ENCODE measurements at places on chromosomes 6 and 20.
A peak's percentile ranks its signal among the peaks of the same experiment; 100 is the strongest.

DNA sequence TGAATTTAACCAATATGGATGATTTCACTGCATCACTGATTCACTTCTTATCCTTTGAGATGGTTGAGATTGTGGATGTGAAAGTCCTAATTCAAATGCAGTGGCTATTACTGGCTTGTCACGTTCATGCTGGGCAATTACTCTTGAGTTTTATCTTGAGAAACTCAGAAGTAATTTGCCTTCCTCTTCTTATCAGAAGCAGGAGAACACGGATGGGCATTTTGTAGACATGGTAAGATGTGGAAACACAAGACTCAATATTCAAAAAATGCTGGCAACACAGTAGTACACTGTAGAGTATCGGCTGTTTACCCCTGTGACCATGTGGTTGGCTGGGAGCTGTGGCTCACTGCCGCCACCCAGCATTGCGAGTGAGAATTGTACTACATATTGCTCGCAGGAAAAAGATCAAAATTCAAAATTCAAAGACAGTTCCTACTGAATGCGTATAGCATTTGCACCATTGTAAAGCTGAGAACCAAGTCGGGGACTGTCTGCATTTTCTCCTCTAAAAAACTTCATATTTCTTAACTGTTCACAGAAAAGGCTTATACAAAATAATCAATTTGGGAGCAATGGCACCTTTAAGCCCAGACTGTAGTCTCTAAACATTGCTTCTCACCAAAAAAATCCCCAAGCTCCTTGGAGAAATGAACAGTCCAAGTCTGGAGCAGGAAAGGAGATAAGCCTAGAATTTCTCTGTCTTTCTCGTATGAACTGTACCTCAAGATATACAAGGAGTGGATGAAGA, 61.9 kb upstream of the ELOVL5 start:
- peak; percentile 52 for DNase-seq

DNA sequence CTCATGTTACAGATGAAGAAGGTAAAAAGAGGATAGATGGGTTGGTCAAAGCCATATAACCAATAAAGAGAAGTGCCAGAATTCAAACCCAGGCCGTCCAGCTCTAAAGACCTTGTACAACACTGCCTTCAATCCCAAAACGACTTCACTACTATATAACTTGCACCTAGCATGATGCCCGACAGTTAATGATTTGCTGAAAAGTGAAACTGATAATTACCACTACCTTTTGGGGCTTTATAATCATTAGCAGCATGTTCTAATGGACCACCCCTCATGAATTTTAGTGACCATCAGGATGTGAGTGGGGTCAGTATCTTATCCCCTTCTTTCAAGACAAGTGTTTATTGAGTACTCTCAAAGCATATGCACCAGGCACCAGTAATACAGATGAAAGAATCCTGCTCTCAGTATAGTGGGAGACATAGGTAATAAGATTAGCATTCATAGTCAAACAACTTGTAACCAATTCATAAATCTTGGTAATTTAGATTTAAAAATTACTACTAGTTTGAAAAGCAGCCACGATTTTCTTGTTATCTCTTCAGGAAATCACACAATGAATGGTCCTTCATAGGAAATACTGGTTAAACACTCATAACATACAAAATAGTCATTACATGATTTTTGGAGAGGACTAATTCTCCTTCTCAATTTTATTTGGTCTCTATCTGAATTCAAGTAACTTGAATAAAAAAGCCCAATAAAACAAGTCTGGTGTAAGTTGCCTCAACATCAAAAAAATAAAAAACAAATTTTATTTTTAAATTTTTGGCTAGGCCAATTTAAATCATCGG, 98.0 kb downstream of the EPB41L2 start:
- no peak for DNase-seq

DNA sequence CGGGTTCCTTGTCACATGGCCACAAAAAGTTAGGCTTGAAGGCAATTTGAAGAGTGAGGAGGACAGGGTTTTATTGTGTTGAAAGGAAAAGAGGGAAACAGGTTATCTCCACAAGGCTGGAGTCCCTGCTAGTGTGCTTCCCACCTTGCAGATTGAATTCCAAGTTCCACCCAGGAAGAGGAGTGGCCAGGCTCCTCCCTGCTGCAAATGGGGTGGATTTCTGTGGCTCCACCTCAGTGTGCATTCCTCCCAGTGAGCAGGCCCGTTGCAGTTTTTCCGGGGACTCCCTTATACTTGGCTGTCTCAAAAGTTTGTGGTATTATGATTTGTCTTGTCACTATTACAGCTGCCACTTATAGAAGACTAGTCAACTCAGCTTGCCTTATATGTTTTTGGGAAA, 281.8 kb upstream of the PLCB4 start:
- no peak for DNase-seq

- DNase-seq = no peak
Observed at GRCh38 chr6:124682751-124683150, 279.5 kb upstream of the RNF217 start.

- DNase-seq = no peak
Observed at GRCh38 chr6:30042476-30042875, 18.6 kb upstream of the POLR1H start.

DNA sequence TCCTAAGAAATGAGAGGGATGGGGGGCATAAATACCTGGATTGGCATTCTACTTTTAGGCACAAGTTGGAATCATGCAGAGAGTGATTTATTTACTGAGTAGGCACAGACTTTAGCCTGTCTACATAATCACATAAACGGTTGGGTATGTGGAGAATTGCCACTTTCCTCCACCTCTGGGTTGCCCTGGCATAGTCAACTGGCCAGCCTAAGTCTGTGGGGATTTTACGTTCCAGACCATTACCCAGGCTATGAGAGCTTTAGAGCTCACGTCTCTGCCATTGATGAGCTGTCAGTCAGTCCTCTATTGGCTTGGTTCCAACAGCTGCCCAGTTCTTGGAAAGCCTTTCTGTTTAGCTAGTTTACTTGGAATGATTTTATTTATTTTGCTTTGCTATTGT, 5.0 kb upstream of the BHLHE23 start:
- DNase-seq = no peak

GRCh38 chr20:57671662-57672061, 38.2 kb downstream of the PMEPA1 start:
- no peak for DNase-seq

DNA sequence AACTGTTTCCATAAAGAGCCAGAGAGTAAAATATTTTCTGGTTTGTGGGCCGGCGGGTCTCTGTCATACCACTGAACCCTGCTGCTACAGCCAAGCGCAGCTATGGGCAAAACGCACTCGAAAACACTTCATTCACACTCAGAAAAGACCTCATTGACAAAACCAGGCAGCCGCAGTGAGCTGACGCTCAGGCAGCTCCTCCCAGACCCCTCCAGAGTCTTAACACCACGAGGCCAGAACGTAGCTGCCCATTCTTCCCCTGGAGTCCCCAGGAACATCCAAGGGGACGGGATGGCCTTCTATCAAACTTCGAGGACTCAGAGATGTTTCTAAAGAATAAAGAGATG, 35.6 kb upstream of the ZBP1 start:
- no peak for DNase-seq

DNA sequence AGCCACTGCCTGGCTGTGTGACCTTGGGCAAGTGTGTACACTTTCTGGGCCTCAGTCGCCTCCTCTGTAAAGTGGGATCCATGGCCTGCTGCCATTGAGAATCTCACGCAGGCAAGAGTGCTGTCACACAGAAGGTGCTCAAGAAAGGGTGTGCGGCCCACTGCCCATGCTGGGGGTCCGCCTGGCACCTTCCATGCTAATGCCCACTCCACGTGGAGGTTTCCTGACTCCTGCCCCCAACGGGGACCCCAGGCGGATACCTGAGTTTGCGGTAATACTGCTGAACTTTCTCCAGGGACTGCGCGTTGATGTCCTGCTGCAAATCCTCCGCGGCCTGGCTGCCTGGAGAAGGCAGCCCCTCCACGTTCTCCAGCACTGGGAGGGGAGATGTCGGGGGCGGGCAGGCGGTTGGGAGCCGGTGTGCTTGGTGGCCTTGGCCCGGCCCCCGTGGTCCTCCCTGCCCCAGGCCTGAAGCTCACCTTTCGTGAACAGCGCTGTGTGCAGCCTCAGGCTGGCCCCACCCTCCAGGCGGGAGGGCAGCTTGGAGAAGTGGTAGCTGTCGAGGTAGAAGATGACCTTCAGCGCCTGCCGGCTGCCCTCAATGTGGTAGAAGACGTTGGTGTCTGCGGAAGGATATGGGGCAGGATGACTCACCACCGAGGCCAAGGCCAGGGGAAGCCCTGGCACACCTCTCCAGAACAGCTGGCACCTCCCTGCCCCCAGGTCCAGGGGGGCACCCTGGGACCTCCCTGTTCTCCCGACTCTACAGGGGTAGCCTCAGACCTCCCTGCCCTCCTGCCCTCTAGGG, 195.6 kb downstream of the PREX1 start:
- DNase-seq = no peak

GRCh38 chr20:34965051-34965450, 9.4 kb downstream of the MYH7B start:
- DNase-seq = no peak

DNA sequence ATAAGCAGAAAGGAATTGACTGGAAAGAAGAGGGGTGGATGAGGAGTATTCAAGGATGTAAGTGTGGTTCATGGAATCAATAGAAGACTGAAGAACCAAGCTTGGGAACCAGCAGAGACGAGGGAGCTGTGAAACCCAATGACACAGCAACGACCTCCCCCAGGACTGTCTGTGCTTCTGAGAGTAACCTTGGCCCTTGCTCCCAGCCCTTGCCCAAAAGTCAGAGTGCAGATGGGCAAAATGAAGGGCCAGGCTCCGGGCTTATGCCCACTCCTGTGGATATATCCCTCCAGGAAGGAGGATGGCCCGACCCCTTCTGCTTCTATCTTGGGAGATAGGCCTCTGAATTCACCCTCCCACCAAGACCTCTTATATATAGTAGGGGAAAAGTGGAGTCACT, 24.9 kb downstream of the FAM50B start:
- no peak for DNase-seq

DNA sequence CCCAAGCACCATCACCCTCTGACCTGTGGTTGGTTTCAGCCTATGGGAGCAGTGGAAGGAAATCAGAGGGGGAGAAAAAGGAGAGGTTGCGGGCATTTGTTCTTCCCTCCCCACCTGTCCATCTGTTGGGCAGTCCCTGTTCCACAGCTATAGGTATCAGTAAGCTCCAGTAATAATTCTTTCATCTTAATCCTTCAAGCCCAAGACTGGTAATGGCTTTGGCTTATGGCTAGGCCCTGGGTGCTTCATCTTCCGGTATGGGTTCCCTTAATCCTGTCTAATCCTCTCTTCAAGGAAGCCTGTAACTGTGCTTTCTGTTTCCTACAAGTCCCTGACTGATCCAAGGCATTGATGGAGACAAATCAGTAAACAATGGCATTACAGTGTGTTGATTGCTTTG, 42.2 kb upstream of the STK35 start:
- DNase-seq = no peak

GRCh38 chr6:8073758-8074157, 9.6 kb upstream of the BLOC1S5 start:
- DNase-seq = no peak

DNA sequence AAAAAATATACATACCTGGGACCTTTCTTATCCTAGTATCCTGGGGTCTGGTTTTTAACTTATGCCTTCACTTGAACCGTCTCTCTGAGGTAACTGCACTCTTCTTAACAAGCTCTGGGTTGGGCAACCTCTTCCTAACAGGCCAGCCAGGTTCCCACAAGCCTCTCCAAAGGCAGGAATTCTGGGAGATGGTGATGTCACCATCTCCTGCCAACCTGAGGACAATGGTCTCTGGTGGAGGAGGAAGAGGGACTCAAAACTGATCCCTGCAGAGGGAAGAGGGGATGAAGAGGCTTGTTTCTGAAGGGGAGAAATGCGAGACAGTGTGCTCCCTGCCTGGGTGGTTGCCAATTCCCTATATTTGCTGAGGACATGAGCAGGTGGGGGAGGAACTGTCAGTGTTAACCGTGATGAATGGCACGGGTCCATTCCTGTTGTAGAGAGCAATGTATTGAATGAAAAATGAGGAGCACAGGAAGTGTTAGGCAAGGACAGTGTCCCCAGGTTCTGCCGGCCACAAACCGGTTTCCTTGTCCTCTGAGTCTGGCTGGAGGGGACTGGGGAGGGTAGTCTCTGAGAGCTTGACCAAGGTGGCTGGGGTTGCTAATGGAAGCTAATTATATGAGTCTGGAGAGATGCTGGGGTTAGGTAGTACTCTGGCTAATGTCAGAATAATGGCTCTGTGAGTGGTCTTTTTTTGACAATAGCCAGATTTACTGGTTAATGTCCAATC, 95.5 kb downstream of the KCNB1 start:
- DNase-seq = peak; percentile 38

DNA sequence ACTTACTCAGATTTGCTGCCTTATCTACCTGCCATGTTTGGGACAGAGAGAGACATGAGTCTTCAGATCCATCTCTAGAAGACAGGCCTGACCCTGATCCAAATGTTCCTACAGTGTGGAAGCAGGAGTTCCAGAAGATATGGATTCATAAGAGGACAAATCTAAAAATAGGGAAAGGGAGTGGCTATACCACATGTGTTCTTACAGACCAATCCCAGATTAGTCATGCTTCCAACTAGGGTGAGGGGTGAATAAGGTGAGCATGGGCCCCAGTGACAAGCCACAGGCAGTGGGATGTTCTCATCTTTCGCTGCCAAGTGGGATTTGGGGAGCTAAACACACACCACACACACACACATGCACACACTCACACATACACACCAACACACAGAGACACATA, 670.7 kb upstream of the CITED2 start:
- no peak for DNase-seq

DNA sequence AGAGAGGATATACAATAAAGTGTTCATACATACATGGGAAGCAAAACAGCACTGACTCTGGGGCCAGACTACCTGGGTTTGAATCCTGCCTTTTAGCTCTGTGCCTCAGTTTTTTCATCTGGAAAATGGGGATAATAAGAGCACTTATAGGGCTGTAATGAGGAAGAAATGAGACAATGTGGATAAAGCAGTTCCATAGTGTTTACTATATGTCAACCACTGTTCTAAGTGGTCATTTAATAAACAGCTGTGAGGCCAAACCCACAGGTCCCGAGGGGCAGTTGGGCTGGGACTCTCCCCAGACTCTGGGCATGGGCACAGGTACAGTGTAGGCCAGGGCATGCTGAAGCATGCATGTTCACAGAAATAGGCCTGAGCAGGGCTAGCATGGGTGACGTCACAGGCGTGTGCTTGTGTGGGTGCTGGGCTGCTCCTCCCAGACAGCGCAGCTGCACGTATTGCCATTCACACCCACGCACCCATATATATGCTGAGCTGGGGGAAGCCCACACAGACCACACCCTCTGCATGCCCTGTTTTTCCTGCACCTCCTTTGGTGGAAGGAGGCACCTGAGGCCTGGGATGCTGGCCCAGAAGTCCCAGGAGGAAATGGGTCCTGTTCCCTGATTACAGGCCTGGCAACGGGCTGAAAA, 3.5 kb upstream of the PLCG1 start:
- DNase-seq = no peak

DNA sequence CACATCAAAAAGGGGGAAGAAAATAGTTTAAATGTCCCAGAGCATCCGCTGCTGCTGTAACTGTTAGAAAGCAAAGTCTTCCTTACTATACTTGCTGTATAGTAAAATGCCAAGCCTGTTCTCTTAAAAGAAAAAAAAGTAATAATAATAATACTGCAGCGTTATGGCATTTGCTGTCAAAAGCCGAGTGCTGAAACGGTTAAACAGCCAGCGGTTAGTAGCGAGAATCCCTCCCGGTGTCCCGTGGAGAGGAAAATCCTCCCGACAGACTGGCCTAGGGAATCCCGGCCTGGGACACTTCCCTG, 19.5 kb upstream of the NFATC2 start:
- DNase-seq = no peak

GRCh38 chr6:132011582-132011981, 60.4 kb upstream of the CCN2 start:
- no peak for DNase-seq

GRCh38 chr20:40493071-40493470, 196.0 kb downstream of the MAFB start:
- no peak for DNase-seq
